ENCODE measurements at places on chromosomes 6 and 20.
A peak's percentile ranks its signal among the peaks of the same experiment; 100 is the strongest.

DNA sequence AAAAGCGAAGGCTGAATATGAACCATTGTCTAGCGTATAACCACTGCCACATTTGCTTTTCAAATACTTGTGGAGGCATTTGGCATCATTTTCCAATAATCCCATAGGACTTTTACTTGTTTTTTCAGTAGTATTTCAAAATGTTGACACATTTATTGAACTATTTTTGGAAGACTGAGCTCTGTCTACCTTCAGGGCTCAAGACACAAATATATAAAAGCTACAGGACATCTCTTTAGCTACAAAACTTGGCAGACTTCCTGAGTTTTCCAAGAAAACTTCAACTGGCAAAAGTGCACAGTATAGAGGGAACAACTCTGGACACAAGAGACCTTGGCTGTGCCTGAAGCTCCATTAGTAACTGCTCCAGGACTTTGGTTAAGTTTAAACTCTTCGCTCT is 13.4 kb downstream of the EPB41L2 start:
- DNase-seq = no peak

- peak; percentile 46 for DNase-seq
Observed at GRCh38 chr20:4091490-4092479, 76.4 kb upstream of the RNF24 start.

- DNase-seq = no peak
Observed at GRCh38 chr6:71035871-71036270, 79.0 kb upstream of the B3GAT2 start.

GRCh38 chr20:40218316-40218969 is 470.6 kb downstream of the MAFB start:
- no peak for DNase-seq

DNA sequence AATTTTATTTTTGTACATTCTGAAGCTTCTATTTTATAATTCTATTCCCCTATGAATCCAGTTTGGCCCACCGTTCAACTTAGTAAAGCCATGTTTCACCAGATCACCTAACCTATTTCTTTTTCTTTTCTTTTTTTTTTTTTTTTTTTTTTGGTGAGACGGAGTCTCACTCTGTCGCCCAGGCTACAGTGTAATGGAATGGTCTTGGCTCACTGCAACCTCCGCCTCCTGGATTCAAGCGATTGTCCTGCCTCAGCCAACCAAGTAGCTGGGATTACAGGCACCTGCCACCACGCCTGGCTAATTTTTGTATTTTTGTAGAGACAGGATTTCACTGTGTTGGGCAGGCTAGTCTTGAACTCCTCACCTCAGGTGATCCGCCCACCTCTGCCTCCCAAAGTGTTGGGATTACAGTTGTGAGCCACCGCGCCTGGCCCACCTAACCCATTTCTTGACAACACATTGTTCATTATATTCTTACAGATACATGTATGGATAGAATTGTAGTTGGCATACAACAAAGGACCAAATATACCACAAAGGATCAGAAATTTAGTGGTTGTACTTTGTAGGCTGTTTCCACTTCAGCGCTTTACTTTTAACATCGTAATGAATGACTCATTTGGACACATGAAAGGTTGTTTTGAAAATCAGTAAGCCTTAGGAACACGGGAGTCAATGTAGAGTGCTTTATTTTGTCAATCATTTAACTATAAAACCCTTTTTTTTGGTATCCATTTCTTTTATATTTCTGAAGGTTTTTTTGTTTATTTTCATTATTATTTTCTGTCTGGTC is 63.2 kb downstream of the GJA1 start:
- DNase-seq = no peak

DNA sequence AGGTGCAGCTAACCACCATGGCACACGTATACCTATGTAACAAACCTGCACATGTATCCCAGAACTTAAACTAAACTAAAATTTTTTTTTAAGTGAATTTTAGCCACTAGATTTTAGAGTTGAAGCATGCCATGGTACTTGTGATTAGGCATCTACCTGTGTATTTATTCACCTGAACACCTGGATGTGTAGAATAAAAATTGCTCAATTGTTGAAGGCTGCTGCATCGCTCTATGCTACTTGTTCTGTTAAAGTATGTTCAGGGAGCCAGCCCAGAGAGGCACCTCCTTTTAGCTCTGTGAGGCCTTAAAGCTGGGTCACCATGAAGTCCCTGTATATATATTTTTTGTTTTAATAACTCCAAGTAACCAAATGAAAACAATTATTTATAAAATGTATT is 28.3 kb downstream of the SLC22A3 start:
- no peak for DNase-seq

DNA sequence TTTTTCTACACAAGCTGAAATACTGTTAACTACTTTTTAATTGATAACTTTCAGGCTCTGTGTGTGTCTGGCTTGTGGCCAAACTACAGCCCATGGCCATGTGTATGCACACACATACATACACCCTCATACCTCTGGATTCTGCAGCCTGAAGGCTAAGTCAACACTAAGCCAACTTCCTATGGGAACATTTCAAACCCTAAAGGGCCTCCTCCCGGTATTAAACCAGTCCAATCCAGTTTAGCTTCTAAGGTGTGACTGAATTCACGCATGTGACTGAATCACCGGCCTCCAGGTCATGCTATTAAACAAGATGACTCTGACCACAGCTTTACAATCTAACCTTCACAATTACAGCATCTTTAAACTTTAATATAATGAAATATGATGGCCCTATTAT is 20.7 kb upstream of the DST start:
- no peak for DNase-seq

DNA sequence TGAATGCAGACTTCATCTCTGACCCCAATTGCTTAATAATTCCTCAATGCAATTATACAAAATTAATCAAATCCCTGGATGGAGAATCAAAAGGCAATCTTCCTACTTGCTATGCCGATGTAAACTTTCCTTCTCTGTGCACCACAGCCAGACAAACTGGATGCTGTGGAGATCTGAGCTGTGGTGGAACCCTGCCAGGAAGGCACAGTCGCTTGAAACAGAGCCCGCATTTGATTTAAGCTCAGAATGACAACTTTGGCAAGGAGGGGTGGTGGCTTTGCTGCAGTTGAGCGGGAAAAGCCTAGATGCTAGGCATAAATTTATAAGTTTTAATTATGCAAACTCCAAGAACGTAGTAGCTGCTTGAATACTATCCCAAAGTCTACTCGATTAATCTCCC is 190.8 kb downstream of the MTFR2 start:
- no peak for DNase-seq

GRCh38 chr20:34377072-34377847 is 14.2 kb downstream of the ITCH start:
- no peak for DNase-seq

DNA sequence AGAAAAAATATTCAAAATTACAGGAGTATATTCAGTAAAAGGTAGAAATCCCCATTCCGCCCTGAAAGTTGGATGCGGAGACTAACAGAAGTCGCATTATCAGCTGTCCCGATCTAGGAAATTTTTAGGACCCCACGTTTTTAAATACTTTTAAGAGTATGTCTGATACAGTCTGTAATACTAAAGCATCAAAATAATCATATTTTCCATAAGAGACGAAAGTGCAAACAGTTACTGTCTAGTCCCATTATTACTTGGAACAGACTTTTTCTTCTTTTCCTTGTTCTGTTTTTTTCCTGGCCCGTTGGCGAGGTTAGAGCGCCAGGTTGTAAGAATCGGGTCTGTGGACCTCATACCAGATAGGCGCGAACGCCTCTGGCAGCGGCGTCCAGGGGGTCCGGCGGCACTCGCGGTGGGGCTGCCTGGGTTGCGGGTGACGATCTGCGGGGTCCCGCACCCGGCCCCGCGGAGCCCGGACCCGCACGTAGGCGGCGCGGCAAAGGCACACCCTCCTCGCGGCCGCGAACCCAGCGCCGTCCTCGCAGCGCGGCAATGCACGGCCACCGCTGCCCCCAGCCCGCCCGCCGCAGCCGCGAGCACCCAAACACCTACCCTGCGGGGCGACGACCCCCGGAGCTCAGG is 460 bp downstream of the PLAGL1 start:
- no peak for DNase-seq

- no peak for DNase-seq
Observed at GRCh38 chr6:111842271-111842822, 30.9 kb downstream of the FYN start.

GRCh38 chr6:126268092-126268491 is 71.8 kb upstream of the CENPW start:
- no peak for DNase-seq

DNA sequence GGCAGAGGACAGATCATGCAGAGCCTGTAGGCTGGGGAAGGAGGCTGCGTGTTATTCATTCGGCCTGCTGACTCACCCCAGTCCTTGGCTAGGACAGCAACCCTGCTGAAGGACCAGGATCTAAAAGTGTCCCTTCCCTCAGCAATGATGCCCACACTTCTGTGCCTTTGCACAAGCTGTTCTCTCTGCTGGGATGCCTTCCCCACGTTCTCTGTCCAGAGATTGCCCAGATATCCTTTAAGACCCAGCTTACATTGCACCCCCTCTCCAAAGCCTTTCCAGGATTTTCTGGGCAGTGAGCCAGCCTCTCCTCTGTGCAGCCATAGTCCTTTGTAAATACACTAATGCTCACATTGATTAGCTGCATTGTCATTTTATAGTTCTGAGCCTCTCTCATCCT is 99.3 kb upstream of the CHD6 start:
- DNase-seq = no peak

DNA sequence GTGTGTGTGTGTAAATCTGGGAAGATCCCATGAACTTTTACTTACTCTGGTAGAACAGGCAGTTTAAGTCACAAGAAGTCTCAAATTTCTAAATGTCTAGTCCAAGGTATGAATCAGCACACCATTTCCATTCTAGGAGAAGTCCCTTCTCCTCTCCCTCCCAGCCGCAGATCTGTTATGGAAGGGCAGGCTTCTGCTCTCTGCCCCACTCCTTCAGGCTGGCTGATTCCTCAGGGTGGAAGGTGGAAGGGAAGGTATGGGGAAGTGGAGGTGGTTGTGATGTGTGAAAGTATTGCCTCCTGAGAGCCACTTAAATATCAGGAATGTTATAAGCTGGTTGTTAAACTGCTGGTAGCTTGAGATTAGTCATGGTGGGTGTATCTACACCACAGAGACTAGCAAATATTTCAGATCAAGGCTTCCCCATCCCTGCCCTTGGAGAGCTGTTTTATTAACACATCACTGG is 44.5 kb upstream of the LAMA4 start:
- no peak for DNase-seq

- DNase-seq = no peak
Observed at GRCh38 chr6:148816117-148816516, 69.3 kb downstream of the UST start.

DNA sequence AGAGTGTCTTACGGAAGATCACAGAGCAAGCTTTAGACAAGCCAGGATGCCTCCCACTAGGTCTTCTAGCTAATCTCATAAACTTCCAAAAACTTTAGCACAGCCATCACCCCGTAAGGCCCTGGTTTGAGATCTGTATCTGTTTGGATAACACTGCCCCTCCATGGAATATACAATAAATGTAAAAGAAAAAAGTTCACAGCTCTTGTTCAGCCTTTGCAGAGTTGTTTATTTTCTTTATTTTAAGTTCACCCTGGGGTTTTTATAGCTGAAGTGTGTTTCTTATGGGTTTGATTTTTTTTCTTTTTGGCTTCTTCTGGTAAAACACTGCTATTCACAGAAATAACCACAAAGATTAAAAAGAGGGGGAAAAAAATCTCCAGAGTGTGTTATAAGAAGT is 125.6 kb downstream of the EYA2 start:
- DNase-seq = no peak

- DNase-seq = no peak
Observed at GRCh38 chr6:167141667-167142432, 15.9 kb downstream of the GPR31 start.

- no peak for DNase-seq
Observed at GRCh38 chr6:140271759-140272377, 897.4 kb upstream of the CITED2 start.

DNA sequence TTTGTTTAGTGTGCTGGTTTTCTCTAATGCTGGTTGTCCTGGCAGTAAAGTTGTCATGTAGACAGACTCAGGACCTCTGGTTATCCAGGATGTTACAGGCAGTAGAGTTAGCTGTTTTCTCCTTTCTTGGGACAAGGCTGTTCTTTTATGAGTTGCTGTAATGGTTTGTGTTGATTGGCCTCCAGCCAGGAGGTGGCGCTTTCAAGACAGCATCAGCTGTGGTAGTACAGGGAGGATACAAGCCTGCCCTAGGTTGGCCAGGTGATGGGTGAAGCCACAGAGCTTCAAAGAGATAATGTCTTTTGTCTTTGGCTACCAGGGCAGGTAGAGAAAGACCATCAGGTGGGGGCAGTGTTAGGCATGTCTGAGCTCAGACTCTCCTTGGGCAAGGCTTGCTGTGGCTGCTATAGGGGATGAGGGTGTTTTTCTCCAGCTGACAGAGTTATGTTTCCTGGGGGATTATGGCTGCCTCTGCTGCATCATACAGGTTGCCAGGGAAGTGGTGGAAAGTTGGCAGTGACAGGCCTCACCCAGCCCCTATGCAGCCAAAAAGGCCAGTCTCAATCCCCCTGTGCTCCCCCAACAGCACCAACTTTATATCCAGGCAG is 127.2 kb upstream of the TAB2 start:
- DNase-seq = peak; percentile 24

DNA sequence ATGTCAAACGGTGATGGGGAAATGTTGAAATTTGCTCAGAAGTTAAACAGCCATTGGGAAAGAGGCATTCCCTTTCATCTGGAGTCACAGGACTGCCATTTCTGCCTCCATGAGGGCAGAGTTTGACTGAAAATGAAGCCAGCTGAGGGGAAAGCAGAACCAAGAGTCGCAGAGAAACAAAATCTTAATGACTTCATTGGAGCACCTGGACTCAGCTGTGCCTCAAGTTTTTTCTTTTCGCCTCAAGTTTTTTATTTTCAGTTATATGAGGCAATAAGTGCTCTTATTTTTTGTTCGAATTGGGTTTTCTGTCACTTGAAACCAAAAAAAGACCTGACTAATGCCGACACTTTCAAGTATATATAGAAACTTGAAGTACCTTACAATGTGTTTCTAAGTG is 161.3 kb downstream of the PKHD1 start:
- DNase-seq = no peak

DNA sequence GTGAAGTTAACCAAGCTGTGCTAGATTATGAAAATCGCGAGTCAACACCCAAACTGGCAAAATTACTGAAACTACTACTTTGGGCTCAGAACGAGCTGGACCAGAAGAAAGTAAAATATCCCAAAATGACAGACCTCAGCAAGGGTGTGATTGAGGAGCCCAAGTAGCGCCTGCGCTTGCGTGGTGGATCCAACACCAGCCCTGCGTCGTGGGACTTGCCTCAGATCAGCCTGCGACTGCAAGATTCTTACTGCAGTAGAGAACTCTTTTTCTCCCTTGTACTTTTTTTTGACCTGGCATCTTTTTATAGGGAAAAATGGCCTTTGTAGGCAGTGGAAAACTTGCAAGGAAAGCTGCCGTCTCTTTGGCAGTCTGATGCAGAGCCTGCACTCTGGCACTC is 6.8 kb downstream of the GID8 start:
- DNase-seq = no peak

GRCh38 chr6:20606831-20607230 is 72.6 kb downstream of the CDKAL1 start:
- no peak for DNase-seq

DNA sequence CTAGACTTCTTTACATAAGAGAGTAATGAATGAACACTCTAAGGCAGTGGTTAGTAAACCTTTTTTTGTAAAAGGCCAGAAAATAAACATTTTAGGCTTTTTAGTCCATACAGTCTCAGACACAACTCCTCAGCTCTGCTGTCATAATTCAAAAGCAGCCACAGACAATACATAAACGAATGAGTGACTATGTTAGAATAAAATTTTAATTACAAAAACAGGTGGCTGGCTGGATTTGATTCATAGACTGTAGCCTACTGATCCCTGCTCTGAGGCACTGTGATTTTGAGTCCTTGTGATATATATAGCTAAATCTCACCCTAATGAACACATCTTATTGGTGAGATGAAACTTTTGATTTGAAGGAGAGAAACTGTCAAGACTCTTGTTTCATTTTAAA is 155.1 kb downstream of the AIG1 start:
- no peak for DNase-seq

All from tibial nerve (tissue), 4 donors.